ENCODE measurements at places on chromosomes 2 and 18. TPM values are rescaled to one million over a fixed set of nuclear protein-coding genes. Genes with fewer than 3 reads are reported as not detected.

Gene RTP5
- total RNA-seq, result not detected

Gene SLC35F6
- total RNA-seq, result 32.4 TPM

Gene GNAL
- 8.4 TPM for total RNA-seq

Gene AMMECR1L
- total RNA-seq, result 16.1 TPM

Gene DSC2
- 1.0 TPM for total RNA-seq

Gene FER1L5
- not detected for total RNA-seq

Gene NR4A2
- total RNA-seq, result 2.9 TPM

Gene COMMD1
- 47.6 TPM for total RNA-seq

Measured in A549 treated with dexamethasone at 1 μM for 4 hours (cell line).